ENCODE measurements at places on chromosomes 5 and 9.

GRCh38 chr9:88388203-88388885, at the start of gene SPIN1:
Gene SPIN1, plus strand, starts transcription at chr9:88388444. Its CDS starts 38,096 bp downstream, at chr9:88426540.
- peak; percentile 95 for DNase-seq

GRCh38 chr5:53084546-53085255, 24.9 kb downstream of the MOCS2 start:
- no peak for DNase-seq

- DNase-seq, result no peak
Observed at GRCh38 chr5:40999966-41000365, 71.2 kb downstream of the MROH2B start.

DNA sequence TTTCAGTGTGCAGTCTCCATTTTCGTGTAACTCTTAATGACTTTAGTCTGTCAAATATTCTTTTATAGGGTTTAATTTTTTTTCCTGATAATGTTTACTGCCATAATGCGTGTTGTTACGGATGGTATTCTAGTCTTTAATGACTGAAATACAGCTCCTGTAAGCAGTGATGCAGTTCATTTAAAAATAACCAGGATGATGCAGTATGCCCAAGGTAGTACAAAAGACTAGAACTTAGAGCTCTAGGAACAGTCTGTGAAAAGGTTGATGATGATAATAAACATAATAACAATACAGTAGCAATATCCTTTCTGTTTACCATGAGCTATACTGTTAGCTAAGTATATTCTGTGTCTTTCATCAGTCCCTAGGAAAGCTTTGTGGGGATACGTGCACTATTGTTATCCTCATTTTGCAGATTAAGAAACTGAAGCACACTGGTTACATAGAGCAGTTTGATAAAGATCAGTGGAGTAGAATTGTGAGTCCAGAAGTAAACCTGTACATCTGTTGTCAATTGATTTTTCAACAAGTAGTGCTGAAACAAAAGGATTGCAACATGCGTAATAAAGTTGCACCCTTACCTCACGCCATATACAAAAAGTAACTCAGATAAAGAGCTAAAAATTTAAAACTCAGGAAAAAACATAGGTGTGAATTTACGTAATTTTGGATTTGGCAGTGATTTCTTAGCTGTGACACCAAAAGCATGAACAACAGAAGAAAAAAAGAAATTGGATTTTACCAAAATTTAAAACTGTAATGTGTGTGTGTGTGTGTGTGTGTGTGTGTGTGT, 64.5 kb downstream of the MTREX start:
- DNase-seq, result no peak

GRCh38 chr5:170076211-170076610, 29.5 kb upstream of the FOXI1 start:
- DNase-seq, result no peak

GRCh38 chr9:119164716-119165115, 204.5 kb downstream of the BRINP1 start:
- no peak for DNase-seq

DNA sequence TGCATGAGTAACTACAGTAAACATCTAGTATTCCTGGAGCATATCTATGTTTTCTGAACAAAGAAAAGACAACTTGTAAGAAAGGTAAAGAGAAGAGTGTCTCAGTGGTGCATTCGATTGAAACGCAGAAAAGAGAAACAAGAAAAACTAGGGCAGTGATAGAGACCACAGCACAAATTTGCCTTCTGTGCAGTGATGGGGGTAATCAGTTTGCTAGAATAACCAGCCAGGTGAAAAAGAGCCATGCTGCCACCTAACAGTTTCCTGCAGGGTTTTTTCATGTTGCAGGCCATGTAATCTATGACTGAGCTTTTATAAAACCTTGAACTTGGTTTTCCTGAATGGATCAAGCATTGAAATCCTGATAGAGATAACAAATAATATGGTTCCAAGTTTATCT, 198.4 kb upstream of the MEF2C start:
- no peak for DNase-seq

DNA sequence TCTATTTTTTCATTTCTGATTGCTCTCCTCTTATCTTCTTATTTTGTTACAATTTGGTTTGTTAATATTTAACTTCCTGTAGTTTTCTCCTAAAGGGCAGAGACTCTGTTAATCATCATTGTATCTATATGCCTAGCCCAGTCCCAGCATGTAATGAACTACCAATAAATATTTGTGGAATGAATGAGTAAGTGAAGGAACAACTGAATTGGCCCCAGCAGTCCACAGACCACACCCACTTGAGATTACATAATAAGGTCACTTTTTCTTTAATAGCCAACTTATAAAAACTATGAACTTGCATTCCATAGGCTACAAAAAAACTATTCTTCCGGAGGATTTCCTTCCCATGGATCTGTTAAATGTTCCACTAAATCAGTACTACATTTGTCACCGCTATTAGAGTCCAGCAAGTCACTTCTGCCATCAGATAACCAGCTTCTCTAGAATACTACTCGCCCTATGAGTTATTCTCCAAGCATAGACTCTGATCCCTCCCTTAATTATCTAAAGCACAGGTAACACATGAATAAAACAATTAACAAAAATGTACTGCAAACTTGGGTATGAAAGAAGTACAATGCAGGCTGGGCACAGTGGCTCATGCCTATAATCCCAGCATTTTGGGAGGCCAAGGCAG, 27.5 kb upstream of the TNPO1 start:
- DNase-seq, result no peak

GRCh38 chr9:1837453-1838084, 177.6 kb upstream of the SMARCA2 start:
- DNase-seq, result no peak

DNA sequence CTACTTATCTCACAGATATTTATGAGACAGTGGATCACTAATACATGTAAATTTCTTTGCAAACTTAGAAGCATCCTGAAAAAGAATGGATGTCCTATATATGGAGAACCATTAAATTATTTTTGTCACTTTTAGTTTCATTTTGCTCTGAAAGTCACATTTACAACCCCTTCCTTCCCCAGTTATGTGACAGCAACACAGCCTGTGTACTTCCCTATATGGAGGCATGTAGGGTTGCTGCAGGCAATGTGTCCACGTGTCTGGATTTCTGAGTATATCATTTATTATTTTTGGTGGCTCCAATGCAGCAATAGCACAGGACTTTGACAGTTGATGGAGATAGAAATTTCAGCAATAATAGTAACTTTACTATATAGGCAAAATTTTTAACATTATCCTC, 156.4 kb downstream of the ST8SIA4 start:
- DNase-seq, result no peak

DNA sequence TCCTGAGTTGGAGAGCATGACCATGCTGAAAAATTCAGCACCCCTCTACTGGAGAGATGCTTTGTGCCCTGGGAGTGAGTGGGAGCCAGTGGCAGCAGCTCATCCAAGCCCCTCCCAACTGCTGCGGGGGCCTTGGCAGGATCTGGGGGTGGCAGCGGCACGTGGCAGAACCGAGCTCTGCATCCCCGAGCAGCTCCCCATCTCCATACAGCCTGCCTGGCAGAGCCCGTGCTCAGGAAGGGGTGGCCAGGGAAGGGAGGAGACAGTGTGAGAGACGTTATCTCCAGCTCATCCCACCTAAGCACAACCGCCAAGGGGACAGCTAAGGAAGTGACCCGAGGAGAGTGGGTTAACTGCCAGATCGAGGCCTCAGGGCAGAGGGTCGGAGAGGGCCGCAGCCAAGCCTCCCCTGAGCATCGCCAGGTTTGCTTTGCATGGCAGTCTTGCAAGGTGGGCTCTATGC, 17.2 kb upstream of the DPM2 start:
- no peak for DNase-seq

DNA sequence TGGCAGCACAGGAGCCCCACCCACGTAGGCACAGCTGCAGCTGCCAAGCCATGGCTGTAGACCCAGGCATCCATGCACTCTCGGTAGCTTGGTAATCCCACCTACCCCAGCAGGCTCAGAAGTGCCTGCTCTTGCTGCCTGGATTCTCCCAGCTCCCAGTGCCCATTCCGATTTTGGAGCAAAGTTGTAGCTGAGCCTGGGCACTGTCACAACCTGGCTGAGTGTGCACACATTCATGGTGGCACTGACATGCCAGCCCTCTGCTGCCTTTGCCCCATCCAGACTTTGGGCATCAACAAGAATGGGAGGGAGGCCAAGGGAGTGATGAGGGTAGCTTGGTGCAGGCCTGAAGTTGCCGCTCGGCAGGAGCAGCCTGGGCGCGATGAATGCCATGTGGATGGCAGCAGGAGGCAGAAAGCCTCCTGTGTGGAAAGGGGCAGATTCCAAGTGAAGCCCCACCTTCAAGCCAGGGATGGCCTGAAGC, 936.6 kb upstream of the PTPRD start:
- no peak for DNase-seq

DNA sequence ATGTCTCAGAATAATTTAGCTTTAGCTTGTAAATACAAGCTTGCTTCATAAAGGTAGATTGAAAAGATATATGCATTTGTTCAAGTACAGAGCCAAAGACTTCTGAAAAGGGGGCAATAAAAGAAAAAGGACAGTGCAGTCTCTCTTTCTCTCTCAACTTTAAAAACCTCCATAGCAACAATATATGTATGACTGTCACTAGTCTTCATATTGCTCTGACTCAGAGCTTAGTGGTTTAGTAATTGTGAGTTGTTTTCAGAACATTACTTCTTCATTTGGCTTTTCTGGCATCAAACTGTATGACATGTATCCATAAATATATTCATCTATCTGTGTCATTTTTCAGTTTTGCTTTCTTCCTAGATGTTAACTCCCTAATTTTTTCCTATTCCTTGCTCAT, 194.6 kb upstream of the KIF2A start:
- DNase-seq, result no peak

- no peak for DNase-seq
Observed at GRCh38 chr5:177335701-177336065, 15.8 kb downstream of the LMAN2 start.

DNA sequence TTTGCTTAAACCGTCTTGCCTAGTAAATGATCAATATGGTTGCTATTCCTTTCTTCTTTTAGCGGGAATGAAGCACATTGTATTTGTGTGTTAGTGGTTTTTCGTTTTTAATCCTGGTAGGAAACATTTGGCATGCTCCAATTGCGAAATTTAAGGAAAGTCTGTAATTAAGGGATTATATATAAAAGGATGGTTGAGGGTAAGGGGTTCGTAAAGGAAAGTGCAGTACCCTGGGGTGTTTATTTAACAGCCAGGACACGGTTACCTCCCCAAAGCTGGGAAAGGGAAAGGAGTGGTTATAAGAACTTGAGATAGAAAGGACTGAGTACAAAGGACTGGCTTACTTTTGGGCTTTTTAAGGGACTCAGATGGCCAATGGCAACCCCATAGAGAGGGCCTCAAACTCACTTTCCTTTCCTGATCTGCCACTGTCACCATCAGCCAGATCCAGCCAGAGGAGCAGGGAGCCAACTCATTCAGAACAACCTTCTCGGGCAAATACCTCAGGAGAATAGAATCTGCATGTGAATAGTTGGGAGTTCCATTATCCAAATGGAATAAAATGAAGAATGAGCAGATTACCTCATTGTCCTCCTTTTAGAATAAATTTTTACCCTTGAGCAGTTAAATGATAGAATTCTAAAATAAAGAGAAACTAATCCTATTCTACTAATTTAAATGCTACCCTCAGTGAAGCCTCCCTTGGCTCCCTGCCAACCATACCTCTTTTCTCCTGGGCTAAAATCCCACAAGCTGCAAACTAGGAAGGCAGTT, 117.7 kb downstream of the SNCAIP start:
- DNase-seq, result peak; percentile 76

DNA sequence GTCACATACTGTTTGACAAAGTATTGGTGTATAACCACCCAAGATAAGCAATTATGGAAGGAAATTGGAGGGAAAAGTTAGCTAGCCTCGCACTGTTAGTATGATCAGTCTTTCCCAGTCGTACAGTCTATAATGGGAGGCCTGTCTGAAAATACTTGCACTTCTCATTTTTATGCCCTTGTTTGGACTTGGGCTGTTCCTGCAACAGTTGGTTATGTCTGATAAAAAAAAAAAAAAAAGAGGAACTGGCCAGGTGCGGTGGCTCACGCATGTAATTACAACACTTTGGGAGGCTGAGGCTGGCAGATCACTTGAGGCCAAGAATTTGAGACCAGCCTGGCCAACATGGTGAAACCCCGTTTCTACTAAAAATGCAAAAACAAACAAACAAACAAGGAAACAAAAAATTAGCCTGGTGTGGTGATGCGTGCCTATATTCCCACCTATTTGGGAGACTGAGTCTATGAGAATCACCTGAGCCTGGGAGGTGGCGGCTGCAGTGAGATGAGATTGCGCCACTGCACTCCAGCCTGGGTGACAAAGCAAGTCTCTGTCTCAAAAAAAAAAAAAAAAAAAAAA, 58.3 kb upstream of the ANKRD33B start:
- DNase-seq, result no peak

- no peak for DNase-seq
Observed at GRCh38 chr5:140075371-140075770, 32.3 kb upstream of the NRG2 start.

DNA sequence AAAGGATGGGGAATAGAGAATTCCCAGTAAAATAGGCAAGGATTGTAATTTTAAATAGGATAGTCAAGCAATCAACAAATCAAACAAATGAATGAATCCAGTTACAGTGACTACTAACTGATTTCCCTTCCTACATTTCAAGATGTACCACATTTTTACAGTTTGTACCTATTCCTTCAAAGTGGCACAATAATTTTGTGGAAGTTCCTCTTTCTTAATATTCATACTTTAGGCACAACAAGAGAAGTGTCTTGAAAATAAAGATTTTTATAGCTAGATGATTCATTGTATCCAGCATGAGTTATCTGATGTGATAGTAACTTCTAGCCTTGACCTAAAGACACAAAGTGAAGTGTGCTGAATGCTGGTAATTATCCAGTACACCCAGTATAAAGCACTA, 122.2 kb upstream of the ACOT12 start:
- no peak for DNase-seq

- peak; percentile 77 for DNase-seq
Observed at GRCh38 chr5:35436400-35437057, 181.1 kb upstream of the SPEF2 start.

DNA sequence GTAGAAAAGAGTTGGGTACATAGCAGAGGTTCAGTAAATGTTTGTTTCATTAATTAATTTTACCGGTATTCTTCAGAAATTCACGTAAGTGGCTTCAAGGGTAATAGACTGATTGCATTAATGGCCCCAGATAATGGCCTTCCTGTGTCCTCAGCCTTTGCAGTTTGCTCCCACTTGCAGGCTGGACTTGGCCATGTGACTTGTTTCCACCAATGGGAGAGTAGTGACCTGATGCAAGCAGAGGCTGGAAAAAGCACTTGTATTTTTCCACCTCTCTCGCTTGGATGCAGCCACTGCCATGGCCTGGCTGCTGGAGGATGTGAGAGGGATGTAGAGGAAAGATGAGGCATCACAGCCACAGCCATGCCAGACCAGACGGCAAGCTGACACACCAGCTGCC, 480.9 kb downstream of the CDK5RAP2 start:
- DNase-seq, result no peak

GRCh38 chr9:14958989-14959388, 48.8 kb upstream of the FREM1 start:
- no peak for DNase-seq

GRCh38 chr5:169576181-169576598, 7.4 kb upstream of the SPDL1 start:
- no peak for DNase-seq

GRCh38 chr5:97338729-97339128, 155.7 kb upstream of the RIOK2 start:
- DNase-seq, result no peak

- DNase-seq, result no peak
Observed at GRCh38 chr9:4939118-4939561, 45.9 kb upstream of the JAK2 start.

Data from brain (organoid and tissue), 16 donors.